ENCODE measurements at places on chromosomes 5 and 9.

DNA sequence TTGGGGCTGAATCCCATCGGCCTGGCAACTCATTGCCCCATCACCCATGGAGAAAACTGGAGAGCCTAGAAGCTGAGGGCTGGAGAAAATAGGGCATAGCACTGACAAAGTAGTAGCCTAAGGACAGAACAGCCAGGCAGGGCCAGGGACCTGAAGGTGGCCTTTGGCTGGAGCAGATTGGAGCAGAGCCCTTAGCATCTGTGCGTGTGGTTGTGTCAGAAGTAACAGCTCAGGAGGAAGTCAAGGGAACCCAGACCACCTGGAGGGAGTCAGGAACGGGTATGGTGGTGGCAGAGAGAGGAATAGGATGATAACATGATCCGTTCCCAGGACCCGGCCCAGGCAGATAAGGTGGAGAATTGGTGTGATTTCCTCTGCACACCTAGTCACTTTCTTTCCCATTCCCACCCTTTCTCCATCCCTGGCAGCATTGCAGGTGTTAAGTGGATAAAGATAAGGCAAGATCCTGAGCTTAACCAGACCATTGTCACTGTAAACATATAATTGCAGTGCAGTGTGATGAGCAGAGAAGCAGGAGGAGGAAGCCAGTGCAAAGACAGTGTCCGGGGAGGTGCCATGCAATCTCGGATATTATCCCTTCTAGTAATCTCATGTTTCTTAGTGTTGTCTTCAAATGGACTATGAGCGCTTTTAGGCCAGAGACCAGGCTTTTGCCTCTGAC is 67.0 kb downstream of the NDFIP1 start:
- DNase-seq: no peak

DNA sequence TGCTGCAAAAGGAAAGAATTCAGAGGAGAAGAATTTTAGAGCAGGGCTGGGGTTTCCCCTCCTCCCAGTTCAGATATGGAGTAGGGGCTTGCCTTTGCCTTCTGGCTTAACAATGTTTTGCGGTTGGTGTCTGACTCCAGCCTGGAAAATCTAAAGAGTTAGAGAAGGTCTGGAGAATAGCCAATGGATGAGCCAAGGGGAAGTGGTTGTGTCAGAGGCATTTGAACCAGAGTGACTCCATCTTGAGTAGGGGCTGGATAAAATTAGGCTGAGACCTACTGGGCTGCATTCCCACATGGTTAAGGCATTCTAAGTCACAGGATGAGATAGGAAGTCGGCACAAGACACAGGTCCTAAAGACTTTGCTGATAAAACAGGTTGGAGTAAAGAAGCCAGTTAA is 133.7 kb downstream of the DIRAS2 start:
- DNase-seq: no peak

DNA sequence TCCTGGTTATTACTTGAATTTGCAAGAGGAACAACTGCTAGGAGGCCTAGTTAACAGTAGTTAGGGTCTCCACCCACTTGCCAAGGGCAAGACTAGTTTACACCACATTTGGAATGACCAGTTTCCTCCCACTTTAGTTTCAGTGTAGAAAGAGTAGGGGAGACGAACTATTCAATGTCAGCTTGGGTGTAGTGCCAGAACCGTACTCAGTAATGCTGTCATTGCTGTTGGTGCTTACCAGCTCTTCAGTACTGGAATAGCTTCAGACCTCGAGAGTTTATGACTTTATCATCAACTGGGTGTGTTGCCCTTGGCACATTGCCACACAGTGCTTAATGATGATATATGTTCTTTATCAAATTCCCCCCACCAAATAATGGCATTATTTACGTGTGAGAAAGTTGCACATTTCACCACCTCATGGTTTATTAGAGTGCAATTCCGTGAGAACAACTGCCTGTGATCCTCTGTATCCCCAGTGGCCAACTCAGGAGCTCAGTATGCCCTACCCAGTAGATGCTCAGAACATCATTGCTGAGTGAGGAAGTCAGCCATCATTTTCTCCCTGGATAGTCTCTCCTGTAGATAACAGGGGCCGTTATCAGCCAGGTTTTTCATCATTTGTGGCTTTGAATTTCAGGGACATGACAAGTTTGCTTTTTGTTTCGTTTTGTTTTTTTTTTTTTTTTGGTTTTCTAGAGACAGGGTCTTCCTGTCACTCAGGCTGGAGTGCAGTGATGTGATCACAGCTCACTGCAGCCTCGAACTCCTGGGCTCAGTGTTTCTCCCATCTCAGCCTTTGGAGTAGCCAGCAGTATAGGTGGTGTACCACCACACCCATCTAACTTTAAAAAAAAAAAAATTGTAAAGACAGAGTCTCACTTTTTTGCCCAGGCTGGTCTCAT is 67.3 kb downstream of the DOCK8 start:
- no peak for DNase-seq

- no peak for DNase-seq
Observed at GRCh38 chr5:39025456-39025855, 48.7 kb downstream of the RICTOR start.

GRCh38 chr9:121439711-121440664 is 59.7 kb downstream of the GGTA1 start:
- DNase-seq: no peak

- DNase-seq: no peak
Observed at GRCh38 chr5:111656580-111656979, 100.4 kb downstream of the NREP start.

DNA sequence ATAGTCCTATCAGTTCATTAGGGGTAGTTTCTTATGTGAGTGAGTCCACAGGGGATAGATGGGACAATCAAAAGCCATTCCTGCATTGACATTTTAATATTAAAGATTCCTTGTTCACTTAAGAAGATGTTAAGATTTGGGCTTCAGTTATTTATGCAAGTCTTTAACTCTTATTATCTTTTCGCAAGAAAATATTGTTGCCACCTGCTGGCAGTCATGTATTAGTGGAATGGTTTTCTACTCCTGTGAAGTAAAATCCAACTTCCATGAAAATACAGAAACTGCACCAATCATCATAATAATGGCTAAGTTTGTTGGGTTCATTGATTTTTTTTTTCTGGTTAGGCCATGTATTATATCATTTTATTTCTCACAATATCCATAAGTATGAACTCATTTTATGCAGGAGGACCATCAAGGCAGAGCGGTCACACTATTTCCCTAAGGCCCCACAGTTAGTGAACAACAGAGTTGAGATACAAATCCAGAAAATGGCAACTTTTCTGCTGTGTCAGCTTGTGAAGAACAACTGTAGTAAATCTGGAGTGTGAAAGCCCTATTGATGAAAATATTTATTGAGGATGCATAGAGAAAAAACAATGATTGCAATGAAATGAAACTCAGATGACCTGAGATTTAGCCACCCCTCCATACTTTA is 88.5 kb upstream of the TXNDC8 start:
- DNase-seq: no peak

GRCh38 chr9:109444771-109445320 is 53.3 kb downstream of the PTPN3 start:
- no peak for DNase-seq

DNA sequence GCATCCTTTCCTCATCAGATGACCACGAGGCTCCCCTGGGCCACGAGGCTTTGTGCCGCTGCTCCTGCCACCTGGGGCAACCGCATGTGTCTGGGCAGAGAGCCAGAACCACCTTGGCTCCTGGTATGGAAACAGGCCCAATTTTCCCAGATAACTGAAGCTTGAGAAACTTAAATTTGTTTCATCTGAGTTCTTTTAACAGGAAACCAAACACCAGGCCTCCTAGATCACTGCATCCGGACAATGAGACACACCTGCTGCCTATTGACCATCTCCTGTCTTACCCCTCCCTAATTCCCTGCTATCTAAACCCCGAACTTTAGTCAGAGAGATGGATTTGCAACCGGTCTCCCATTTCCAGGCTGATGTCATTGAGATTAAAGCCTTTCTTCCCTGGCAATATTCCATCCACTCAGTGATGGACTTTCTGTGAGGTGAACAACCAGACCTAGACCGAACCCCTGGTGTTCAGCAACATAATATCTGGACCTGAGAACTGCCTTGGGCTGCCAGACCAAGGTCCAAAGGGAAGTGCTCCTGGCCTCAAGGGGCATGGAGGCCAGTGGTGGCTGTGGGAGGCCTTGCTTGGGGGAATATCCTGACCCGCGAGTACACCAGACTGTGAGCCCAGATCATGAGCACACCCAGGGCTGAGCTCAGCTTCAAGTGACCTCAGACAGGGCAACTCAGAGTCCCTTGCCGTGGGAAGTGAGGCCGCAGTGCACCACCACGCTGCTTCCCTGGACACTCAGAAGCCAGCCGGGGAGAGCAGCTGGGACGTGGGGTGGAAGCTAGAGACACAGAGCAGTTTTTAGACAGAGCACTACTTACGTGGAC is 199.7 kb downstream of the HSPA4 start:
- DNase-seq: no peak

- no peak for DNase-seq
Observed at GRCh38 chr9:129109952-129110739, 447 bp downstream of the CRAT start.

- no peak for DNase-seq
Observed at GRCh38 chr5:151719228-151720000, 32.7 kb upstream of the SPARC start.

GRCh38 chr9:112271466-112272098 is 61.8 kb downstream of the PTBP3 start:
- no peak for DNase-seq

DNA sequence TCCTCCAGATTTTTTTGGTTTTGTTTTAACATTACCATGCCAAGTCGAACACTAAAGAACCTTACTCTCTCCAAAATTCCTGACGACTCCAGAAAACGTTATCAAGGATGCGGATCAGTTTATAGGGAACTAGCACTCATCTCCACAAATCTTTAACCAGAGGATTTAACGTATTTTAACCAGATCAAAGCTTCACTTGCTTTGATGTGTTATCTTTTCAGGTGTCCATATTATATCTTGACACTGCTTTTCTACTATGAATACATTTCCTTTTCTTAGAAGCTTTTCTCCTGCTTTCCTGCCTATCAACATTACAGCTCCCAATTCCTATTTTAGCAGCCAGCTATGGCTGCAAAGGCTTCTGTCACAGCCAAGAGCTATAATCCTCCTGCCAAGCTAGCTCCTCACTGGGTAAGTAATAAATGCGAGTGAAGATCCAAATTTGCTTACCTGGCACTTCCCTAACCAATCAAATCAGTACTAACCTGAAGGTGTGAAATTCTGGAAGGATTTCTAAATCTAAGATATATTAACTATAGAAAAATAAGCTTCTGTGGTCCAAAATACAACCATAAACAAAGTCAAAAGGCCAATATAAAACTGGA is 60.2 kb downstream of the CDC14B start:
- DNase-seq: no peak

DNA sequence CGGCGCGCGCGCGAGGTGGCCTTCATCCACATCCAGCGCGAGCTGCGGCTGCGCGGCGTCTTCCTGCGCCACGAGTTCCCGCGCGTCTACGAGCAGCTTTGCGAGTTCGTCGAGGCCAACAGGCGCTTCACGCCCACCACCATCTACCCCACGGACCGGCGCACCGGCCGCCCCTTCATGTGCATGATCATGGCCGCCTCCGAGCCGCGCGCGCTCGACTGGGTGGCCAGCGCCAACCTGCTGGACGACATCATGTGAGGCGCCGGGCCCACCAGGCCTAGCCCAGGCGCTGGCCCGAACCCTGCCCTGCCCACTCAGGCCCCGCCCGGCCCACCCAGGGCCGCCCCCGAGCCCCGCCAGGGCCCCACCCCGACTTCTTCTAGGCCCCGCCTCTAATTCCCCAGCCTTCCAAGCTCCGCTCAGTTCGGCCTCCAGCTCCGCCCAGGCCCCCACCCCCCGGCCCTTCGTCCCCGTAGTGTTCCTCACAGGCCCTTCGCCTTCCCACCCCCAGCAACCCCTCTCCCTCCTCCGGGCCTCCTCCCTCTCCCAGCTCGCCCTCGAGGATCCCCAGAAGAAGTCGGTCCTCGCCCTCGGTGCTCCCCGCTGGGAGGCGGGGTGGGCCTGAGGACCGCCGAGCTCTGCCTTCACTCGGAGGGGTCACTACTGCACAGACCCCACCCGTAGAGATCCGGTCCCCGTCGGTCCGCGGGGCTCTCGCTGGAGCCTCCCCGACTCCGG is 2.0 kb upstream of the PHPT1 start:
- DNase-seq: no peak

- no peak for DNase-seq
Observed at GRCh38 chr9:114855488-114855887, 49.6 kb upstream of the TNFSF15 start.

- no peak for DNase-seq
Observed at GRCh38 chr5:115541611-115542010, 3.0 kb downstream of the FEM1C start.

DNA sequence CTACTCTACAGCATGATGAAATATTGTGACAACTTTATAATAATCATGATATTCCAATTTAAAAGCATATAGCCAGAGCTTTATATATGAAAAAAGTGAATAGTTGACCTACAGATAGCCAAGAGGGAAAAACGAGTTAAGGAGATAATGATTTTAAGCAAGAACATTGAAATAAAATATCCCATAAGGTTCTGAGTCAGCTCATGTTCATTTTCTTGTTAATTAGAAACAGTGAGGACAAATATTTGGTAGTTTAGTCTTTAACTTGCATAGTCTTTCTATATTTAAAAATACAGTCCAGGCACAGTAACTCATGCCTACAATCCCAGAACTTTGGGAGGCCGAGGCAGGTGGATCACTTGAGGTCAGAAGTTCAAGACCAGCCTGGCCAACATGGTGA is 55.8 kb upstream of the CDH6 start:
- DNase-seq: no peak

DNA sequence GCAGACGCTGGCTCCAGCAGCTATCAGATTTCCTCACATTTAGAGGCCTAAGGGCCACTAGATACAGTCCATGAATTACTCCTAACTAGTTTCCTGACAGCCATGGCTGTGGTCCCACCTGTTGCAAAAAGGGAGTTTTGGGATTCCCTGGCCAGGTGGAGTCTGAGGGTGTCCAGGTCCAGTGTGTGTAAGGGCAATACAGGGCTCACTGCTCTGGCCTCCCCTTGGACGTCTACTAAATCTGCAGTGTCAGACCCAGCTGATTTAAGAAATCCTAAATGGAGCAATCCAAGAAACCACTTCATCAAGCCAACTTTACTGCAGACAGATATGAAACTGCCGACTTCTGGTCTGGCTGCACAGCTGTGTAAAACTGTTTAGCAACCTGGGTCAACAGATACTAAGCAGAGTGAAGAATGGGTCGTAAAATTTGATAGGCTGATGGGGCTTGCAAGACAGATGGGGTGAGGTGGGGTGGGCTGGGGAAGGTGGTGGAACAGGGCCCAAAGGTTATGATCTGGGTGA is 116.4 kb downstream of the GADD45G start:
- DNase-seq: no peak

DNA sequence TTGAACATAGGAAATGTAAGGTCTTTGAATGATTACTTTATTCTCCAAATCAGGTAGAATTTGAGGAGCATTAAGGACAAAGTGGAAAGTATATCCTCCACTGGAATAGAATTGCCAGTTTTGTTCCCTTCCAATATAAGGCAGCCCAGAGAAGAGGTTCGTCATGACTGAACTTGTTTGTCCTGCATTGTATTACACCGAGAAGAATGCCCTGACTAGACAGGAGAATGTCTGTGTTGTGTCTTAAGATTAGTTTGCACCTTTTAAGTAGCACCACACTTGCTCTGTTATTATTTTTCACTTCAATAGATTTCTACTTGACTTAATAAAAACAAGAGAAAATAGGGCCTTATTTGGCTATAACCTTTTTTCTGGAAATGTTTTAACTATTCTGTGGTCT is 586.2 kb upstream of the PTGER4 start:
- no peak for DNase-seq

GRCh38 chr5:122727112-122727541 is 47.8 kb upstream of the SNX2 start:
- DNase-seq: no peak

GRCh38 chr5:107289030-107289714 is 381.6 kb downstream of the EFNA5 start:
- no peak for DNase-seq

GRCh38 chr5:78547731-78548615 is 100.6 kb downstream of the LHFPL2 start:
- no peak for DNase-seq
